Fibroblast of lung (primary cell): ENCODE measurements at places on chromosomes 4 and X. TPM values are rescaled to one million over a fixed set of nuclear protein-coding genes. Genes with fewer than 3 reads are reported as not detected.
A peak's percentile ranks its signal among the peaks of the same experiment; 100 is the strongest.

DNA sequence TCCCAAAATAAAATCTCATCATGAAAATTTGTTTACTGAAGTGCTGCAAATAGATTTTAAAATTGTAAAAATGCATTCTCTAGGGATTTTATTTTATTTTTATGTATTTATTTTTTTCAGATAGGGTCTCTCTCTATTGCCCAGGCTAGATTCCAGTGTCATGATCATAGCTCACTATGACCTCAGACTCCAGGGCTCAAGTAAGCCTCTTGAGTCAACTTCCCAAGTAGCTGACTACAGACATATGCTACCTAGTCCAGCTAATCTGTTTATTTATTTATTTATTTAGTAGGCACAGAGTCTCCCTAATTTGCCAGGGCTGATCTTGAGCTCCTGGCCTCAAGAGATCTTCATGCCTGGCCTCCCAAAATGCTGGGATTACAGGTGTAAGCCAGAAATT lies 317.7 kb upstream of the ANXA10 start:
- DNase-seq = peak; percentile 1

GRCh38 chr4:36758312-36759178 lies 477.1 kb downstream of the DTHD1 start:
- DNase-seq = no peak

DNA sequence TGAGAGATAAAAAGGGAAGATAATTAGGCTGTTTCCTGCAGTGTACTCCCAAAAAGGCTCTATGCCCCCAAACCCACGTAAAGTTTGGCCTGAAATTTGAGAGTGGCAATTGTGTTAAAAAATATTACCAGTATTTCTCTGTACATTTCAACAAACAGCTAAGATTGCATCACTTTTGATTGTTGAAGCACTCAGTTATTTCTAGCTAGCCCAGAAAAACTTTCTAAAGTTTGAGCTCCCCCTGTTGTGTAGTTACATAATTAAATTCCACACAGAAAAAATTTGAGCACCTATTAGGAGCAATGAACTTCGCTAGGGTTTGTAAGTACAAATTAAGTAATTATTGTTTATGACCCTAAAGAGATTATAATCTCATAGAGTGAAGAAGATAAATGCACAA lies 109.4 kb downstream of the DLG3 start:
- peak; percentile 64 for DNase-seq

DNA sequence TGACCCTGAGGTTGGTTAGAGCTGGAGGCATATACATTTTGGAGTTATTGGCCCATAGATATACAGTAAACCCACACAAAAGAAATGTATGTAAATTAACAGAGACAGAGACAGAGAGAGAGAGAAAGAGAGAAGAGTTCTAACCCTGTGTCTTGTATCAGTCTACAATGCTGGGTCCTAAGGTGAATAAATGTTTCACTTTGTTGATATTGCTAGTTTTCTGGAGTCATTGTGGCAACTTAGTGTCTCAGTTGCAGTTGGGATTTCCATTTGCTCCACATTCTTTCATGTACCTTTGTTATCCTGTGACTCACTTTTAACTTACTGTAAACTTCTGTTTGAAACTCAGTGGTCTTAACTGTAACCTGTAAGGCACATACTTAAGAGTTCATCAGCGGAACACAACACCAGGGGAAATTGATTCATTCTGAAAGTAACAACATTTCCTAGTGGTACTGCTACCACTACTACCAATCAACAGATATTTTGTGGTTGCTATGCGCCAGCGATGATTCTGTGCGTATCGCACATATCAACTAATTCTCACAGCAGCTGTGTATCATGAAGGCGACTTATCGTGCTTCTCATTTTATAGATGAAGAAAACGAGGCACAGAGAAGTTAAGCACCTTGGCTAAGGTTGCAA lies 38.5 kb upstream of the ETDA start:
- no peak for DNase-seq

GRCh38 chr4:158255727-158256324 lies 45.5 kb downstream of the TMEM144 start:
- peak; percentile 46 for DNase-seq

- no peak for DNase-seq
Measured at GRCh38 chrX:130071611-130072344, 38.5 kb downstream of the ELF4 start.

DNA sequence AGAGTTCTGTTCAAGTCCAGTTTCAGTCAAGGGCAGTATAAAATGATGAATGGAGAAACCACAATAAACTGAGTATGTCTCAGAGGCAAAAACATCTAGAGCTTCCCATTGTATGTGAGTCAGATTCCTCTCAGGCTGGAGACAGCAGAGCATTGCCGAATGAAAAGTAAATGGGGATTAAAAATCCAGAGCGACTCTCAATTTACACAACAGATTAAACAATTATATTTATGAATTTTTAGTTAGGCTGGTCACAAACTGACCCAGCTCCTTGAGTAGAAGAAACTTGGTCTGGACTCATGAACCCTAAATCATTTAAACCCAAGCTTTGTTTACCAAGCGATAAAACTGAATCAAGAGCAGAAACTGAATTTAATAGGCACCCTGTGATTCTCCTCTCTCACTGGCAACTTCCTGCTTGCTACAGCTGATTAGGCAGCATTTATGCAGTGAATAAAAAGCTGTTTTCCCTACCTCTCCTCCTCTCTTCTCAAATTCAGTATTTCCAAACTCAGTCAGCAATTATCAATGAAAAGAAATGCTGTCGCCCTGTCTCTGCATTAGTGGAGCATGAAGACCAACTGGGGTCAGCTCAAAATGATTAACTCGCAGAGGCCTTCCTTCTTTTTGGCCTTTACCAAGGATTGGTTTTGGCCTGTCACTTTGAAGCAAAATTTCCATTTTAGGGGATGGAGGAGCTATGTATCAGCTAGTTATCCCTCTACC lies 568.0 kb downstream of the PDHA2 start:
- DNase-seq = peak; percentile 8

DNA sequence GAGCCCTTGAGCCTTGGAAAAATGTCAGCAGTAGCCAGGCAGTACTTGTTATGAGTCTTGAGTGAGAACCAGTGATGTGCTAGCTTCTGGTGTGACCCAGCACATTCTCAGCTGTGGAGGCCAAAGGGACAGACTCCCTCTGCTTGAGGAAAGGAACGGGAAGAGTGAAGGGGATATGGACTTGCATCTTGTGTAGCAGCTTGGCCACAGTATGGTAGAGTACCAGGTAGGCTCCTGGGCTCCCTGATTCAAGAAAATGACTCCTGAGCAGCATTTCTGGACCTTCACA lies 1601.9 kb upstream of the ADGRL3 start:
- no peak for DNase-seq

- peak; percentile 79 for DNase-seq
Measured at GRCh38 chrX:24242649-24243175, 71.2 kb downstream of the SUPT20HL2 start.

DNA sequence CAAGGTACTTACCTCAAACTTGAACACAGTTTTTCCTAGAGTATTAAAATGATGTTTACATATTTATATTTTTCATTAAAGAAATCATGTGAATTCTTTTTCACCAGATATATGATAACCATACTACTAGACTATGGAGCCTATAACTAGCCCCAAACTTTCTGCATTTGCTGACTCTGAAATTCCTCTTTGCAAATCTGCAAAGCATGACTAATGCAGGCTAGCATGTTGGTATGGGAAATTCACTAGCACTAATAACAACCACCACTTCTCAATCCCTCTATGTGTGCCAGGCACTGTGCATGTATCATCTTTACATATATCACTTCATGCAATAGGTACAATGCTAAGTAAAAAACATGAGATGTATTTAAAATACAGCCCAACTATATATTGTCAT lies 51.1 kb downstream of the SLC10A7 start:
- peak; percentile 13 for DNase-seq

GRCh38 chr4:82458729-82459128 lies 28.3 kb downstream of the ENOPH1 start:
- DNase-seq = no peak

GRCh38 chr4:144910723-144911122 lies 187.3 kb downstream of the ANAPC10 start:
- DNase-seq = no peak

DNA sequence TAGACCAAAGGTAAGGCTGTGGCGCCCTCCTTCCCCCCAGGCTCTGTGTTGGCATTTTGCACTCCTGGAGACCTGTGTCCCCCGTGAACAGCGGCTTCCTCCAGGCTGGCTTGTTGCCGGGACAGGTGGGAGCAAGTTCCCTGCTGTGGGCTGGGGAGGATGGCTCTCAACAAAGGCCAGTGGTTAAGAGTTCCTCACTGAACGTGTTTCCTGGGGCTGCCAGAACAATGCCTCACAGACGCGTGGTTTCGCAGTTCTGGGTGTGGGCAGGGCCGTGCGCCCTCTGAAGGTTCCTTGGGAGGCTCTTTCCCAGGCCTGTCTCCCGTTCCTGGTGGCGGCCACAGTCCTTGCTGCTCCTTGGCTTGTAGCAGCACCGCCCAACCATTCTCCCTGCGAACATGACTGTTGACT lies 33.4 kb downstream of the NELFA start:
- no peak for DNase-seq

DNA sequence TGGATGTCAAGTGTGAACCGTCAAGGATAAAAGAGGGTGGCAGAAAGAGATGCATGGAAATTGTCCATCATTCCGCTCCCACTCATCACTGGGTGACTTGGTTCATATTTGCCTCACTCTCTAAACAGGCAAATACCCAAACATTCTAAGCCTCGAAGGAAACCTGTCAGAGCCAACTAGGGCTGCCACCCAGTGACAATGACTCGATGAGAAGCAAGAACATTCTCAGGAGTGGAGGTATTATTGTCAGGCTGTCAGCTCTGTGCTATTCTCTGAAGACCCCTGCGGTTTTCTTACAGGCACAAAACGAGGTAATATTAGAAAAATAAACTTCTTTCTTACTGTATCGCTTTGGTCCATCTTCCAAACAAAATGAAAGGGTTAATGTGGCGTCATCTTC lies 139.6 kb downstream of the LDB2 start:
- DNase-seq = no peak

- no peak for DNase-seq
Measured at GRCh38 chr4:20219521-20219920, 32.2 kb upstream of the SLIT2 start.

DNA sequence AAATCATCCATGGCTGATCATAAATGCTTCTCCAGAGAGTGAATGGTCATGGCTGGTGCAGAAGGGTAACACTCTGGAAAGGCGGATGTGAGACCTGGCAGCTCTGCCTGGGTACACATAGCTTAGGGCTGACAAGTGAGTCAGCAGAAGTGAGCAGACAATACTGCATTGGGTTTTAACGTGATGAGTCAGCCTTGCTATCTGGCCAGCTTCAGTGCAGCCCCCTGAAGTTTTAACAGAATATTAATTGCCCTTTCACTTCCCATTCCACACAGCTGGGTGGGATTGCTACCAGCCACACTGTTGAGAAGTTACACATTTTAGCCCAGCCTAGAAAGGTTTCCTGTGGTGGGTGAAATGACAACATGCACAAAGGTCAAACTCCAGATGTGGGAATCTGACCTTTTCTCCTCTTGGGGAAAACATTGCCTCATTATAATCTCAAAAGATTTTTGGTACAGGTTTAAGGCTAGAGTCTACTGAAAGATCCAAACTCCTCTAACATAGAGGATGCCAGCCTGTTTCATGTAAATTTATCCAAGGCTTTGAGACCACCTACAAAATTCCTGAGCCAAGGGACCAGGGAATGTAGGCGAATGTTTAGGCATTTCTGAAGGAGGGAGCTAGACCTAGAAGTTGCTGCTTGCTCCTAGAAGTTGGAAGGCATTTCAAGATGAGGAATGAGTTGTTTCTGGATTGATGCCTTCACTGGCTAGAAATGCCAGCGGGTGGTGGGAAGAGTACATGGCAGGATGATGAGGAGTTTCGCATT lies 230.3 kb upstream of the PGRMC2 start:
- DNase-seq = peak; percentile 99

DNA sequence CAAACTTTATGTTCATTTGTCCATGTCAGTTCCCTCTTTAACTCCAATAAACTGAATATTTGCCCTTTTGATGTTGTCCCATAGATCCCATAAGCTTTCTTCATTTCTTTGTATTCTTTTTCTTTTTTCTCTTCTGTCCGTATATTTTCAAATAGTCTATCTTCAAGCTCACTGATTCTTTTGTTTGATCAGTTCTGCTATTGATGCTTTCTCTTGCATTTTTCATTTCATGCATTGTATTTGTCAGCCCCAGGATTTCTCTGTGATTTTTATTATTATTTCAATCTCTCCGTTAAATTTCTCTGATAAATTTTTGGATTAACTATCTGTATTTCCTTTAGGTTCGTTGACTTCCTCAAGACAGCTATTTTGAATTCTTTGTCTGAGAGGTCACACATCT lies 272.9 kb upstream of the GALNT7 start:
- no peak for DNase-seq

- peak; percentile 49 for DNase-seq
Measured at GRCh38 chr4:159266981-159267868, 164.3 kb downstream of the RAPGEF2 start.

DNA sequence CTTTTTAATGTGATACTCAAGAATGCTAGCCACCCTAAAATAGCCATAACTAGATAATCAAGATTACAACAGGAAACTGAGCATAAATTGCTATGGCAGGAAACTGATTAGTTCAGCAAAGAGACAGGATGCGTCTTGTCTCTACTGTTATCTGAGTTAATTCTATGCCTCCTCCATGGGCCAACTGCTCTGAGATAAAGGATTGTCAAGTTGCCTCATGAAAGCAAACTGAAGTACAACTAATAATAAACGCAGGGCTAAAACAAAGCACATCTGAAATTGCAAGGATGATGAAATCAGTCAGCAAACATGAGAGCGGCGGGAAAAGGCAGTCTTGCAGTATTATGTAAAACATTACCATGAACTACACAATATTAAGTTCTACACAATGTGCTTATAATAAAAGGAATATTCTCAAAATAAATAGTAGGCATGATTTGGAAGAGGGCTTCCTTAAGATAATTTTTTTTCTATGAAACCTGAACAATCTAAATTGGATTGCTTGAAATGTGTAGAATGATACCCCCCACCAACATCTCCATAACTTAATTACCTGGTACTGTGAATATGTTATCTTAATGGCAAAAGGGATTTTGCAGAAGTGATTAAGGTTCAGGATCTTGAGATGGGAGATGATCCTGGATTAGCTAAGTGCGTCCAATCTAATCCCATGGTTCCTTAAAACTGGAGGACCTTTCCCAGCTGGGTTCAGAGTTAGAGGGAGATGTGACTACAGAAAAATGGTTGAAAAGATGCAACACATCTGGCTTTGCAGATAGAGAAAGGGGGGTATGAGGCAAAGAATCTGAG lies 65.9 kb downstream of the ANTXR2 start:
- DNase-seq = peak; percentile 28

Gene GPR119
- not detected in 2 replicates for total RNA-seq

Gene TCEAL5
- not detected in 2 replicates for total RNA-seq

Gene FRG2
- not detected in 2 replicates for total RNA-seq

Gene BLTP1
- total RNA-seq = 90.7 and 130 TPM in 2 replicates

Gene NSD2
- 43.7 and 68.4 TPM in 2 replicates for total RNA-seq

Gene TLR10
- total RNA-seq = not detected in 2 replicates

Gene MAGEA8
- total RNA-seq = not detected in 2 replicates

Gene AKAP4
- not detected in 2 replicates for total RNA-seq

Gene MAGEA10
- total RNA-seq = not detected in 2 replicates

Gene RAB9B
- total RNA-seq = 0.50 and 0.77 TPM in 2 replicates

Gene IL3RA
- under 0.01 TPM in 1 of 2 replicates, not detected in the other for total RNA-seq
